Effector CD4-positive, alpha-beta T cell (primary cell): ENCODE measurements at places on chromosomes 7 and 10.
A peak's percentile ranks its signal among the peaks of the same experiment; 100 is the strongest.

DNA sequence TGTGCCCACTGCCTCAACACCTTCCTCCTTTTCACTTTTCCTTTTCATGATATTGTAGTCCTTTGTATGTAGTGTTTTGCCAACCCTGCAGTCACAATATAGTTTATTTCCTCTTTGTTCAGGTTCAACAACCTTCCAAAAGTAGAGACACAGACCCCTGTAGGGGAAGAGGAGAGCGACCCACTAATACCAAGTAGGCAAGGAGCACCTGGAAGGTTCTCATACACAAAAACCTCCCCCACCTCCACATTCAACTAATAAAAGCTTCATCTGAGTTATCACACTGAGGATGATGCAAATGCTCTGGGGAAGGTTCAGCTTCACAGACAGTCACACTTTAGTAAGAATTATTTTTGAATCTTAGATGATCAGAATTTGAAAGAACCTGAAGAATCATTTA lies 41.6 kb downstream of the PIK3AP1 start:
- no peak for DNase-seq

- DNase-seq, result peak; percentile 42
These were observed 682 bp upstream of the RGS10 start for GRCh38 chr10:119542988-119543813.

DNA sequence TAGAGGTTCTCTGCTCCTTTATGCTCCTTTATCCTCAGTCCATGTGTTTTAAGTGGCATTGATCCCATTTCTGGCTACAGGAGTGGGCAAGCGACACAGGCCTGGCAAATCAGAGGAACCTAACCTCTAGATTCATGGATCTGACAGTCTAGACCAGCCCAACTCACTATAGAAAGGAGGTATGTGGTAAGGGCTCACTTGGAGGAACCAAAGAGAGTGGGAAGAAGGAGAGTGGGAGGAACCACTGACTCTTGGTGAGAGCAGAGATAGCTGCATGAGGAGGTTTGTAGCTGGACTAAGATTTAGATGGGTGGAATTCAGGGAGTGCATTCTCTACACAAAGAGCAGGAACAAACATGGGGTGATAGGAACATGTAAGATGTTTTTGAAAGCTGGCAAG lies 11.6 kb upstream of the FRAT1 start:
- DNase-seq, result no peak

DNA sequence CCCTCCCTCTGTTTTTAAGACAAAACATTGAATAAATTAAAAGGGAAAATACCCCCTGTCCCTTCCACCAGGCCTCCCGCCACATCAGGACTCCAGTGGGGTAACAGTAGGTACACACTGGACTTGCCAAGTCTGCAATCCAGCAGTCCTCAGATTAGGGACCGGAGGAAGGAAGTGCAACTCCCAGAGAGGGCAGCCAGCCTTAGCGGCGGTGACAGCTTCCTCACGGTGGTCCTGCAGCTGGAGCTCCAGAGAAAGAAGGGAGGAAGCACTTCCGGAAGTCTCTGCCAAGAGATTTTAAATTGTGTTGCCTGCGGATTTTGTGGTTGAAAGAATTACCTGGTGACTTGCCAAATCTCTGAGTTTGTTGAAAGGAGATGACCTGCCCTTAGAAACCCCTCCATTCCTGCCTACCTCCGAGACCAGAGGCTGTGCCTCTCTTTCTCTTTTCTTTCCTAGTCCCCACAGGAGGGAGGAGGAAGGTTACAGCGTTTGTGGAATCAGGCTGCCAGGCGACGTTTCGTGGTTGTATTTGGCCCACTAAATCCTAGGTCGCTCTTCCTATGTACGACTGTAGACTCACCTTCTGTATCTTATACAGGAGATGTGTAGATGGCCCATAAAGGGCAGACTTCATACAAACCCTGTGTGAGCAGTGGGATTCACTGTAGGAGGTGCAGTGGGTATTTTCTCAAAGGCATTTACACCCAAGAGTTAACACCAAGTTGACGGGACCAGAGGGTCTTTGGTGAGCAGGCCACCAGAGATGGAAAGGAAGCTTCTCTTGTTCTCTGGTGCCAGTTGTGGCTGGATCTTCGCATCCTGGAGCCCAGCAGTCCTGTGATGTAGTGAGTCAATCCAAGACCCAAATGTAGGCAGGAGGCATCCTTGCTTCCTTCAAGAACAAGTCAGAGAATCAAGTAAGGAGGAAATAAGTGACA lies 77.9 kb downstream of the INSIG1 start:
- DNase-seq, result no peak

DNA sequence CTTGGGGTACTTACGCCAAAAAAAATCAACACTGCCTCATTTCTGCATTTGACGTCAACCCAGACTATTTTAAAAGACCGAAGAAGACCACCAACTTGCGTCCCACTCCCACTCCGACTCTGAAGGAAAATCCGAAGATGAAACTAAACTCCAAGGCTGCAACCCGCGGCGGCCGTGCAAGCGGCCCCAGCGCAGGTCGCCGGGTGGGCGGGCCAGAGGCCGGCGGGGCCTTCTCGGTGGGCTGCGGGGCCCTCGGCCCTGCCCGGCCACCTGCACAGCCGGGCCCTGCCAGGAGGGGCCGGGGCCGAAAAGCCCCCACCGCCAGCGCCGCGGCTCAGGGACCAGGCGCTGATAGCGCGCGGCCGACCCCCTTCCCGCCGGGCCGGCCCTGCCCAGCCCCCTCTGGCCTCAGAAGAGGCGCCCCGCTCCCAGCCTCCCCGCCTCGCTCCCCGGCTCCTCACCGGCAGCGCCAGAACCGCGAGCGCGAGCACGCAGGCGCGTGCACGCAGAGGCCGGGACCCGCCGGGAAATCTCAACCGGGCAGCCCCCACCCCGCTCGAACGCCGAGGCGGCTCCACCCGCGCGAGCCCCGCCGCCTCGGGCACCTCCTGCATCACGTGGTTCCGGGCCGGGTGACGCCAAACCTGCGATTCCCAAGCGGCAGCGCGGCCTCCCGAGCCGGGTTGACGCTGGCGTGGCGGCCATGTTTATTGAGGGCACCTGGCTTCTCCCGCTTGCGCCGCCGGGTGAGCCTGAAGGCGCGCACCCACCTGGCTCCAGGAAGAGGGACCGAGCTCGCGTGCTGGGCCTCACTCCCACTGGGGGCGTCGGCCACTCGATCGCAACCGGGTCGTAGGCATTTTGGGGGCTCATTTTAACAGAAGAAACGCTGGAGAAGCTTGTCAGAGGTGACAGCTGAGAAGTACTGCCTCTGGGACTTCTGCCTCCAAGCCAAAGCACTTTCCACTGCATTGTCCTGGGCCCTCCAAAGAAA lies at the start of gene C7orf25:
Gene C7orf25 (minus strand): TSS at position 617 of the 994 bp plus-strand sequence. CDS start 1,170 bp downstream, outside the sequence.
- DNase-seq, result peak; percentile 97

DNA sequence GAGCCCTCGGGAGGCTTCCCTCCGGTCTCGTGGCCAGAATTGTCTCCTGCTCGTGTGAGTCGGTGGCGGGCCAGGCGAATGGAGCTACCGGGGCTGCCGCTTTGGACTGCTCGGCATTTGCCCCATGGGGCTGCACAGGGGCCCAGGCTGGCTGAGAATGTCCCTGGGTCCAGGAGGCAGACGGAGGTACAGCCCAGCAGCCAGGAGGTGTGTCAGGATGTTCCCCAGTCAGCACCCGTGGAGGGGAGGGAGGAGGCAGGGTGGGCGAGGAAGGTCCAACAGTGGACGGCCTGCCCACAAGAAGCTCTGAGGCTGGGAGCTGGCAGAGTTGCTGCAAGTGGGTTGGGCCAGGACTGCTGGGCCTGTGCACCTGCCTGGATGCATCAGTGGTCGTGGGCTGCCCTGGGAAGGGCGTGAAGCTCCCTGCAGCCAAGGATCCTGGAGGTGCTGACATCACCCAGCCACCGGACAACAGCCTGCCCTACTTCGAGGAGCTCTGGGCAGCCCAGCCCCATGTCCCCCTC lies 46.4 kb downstream of the PDGFA start:
- DNase-seq, result no peak

DNA sequence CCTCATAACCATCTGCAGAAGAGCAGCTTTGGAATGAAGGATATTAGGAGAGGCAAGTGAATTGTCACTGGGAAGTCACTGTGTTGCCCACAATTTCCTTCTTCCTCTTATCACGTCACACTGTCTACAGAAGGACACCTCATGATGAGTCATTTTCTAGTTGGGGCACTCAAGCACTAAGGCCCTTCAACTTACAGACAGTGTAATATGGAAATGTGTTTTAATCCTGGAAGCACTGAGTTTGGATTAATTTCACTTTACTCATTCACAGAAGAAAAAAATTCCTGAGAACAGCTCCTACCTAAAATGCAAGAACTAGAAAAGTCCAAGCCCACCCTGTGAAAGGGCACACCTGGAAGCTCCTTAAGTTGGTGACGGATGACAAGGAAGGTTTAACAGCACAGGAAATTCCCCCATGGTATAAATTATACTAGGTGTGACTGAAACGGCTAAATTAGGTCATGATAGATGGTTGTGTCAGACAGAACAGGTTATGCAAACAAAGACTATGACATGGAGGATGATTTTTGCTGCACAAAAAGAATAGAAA lies 56.6 kb downstream of the PARD3 start:
- DNase-seq, result no peak

GRCh38 chr10:110872145-110872983 lies 636 bp downstream of the PDCD4 start:
- DNase-seq, result peak; percentile 88

DNA sequence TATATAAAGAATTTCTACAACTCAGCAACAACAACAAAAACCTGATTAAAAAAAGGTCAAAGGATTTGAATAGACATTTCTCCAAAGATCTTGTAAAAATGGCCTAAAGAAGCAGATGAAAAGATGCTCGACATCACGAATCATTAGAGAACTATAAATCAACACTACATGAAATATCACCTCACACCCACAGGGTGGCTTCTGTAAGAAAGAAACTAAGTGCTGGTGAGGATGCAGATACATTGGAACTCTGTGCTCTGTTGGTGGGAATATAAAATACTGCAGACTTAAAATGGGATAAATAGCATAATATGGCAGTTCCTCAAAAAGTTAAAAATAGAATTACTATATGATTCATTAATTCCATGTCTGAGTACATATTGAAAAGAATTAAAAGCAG lies 38.3 kb upstream of the CDCA7L start:
- no peak for DNase-seq

- DNase-seq, result no peak
These were observed 314.5 kb downstream of the CRPPA start for GRCh38 chr7:16106869-16107268.

DNA sequence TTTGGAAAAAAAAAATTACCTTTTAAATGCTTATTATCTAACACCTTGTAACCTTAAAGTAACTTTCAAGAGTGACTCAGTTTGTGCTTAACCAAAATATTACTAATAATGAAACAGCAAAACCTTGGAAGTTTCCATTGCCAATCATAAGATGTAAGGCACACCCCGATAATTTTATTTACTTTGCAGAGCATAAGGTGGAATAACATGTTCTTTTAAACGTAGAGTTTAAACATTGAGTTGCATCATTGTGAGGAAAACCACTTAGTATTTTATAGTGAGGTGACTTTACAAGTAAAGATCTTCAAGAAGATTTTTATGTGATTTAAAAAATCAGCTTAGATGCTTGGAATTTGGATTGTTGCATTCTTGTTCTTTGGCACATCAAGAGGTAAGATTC lies at the start of gene PNLIPRP3:
Gene PNLIPRP3 (plus strand): TSS at position 177 of the 400 bp plus-strand sequence. CDS start 166 bp downstream, at position 343.
- no peak for DNase-seq

DNA sequence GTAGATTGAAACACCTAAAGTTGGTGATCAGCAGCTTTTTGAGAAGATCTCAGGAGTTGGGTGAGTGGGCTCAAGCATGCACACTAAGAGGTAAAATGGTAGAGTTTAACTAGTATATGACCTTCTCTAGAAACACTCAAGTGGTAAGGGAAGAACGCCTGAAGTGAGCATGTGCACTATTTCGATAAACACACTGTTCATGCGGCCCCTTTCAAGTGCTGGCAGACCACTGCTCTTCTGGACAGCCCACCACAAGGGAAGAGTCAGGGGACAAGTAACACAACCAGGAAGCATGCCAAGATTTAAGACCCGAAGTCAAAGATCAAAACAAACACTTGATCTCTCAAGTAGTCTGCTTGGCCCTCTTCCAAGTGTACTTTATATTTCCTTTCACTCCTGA lies 519.5 kb upstream of the ZWINT start:
- DNase-seq, result no peak

DNA sequence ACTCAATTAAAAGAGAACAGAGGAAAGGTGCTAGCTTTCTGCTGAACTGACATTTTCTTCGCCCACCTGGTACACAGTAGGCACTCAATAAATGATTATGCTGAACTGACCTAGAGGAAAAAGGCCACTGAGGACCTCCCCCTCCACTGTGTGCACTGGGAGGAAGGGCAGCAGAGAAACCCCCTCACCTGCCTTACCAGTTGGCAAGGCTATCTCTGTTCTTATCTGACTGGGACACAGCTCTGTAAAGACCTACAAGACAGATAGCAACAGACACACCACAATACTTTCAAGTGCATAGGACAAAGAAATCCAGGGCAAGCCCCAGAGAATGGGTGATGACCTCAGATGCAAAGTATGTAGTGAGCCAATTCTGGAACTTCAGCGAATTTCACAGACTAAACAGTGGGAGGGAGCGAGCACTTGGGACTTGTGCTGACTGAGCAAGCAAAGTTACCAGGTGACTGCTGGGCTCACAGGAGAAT lies 30.4 kb downstream of the PDLIM1 start:
- no peak for DNase-seq

DNA sequence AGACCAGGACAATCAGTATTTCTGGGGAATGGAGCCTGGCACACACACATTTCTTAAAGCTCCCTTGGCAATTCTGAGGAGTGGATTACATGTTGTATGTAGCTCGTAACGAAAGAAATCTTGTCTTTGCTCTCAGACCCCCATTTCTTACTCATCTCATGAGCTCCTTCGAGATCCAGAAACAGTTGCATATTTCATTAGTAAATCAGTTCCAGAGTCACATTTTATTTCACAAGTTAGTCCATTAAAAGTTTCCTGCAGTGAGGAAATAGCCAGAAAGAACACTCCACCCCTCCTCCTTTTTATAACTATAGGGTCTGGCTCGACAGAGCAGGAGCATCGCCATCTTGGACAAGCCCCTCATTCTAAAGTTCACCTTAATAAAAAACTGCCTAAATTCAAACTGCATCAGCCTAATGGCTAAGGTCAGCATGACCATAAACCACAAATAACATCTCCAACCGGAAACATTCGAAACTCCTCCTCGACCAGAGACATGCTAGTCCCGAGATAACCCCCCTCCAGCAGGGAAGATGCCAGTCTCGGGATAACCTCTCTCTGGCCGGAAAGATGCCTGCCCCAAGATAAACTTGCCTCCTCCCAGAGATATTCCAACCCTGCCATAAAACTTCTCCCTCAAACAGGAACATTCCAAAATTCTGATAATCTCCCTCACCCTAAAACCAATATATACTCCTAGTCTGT lies 7.4 kb downstream of the EGFR start:
- DNase-seq, result no peak

DNA sequence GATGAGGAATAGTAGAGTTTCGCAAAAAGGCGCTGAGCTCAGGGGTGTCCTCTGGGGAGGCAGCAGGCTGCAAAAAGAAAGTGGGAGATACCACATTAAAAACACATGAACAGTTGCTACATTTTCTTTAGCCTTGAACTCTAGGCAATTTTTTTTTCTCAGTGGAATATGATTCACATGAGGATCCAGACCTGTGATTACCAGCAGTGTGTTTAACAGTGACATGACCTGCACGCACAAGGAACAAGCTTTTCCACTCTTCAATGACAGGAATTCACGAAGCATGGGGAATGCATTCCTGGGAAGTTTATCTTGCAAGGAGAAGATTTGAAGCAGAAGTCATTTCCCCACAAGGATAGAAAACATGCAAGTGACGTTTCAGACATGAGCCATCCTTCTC lies 161.6 kb downstream of the ITGA8 start:
- DNase-seq, result no peak
